ENCODE measurements at places on chromosomes 12 and 14.
A peak's percentile ranks its signal among the peaks of the same experiment; 100 is the strongest.

DNA sequence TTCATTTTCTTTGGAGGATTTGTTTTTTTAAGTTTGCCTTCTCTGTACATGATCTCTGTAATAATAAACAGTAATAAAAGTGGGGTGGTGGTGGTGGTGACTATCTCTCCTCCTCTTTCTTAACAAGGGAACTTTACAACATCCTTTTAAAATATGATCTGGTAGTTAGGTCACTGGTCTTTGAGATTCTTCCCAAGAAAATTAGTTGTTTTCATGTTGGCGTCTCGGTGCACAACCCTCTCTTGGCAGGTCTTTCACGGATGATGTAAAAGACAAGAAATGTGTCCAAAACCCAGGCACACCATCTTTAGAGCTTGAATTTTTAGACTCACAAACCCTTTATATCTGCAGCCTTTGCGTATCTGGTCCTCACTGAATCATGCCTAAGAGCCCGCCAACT lies 488.5 kb upstream of the TBX3 start:
- no peak for DNase-seq

DNA sequence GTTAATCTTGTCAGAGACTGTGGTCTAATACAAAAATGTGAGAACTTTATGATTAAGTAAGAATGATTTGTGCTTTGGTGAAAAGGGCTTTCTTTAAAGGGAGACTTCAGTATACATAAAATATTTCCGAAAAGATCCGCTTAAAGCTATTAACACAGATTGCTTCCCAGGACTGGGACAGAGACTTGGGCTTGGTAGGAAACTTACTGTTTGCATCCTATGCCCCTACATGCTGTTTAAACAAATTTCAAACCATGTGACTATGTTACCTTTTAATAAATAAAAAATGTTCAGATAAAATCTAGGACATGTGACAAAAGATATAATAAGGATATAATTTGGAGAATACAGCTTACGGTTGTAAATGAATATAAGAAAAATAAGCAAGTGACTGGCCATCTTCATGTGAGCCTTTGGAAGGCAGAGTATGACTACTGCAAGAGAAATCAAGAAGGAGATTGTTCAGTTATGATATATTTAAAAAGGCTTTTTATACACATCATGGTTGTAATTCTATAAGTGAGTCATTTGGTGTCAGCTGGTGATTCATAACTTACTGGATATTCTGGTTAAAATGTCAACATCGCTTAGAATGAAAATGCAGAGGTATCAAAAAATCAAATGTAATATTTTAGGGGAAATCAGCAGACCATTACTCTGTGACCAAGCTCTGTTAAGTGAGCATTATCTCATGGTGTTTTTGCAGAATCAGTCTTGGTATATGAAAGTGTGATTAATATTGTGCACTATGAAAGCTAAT lies 234.7 kb upstream of the E2F7 start:
- no peak for DNase-seq

DNA sequence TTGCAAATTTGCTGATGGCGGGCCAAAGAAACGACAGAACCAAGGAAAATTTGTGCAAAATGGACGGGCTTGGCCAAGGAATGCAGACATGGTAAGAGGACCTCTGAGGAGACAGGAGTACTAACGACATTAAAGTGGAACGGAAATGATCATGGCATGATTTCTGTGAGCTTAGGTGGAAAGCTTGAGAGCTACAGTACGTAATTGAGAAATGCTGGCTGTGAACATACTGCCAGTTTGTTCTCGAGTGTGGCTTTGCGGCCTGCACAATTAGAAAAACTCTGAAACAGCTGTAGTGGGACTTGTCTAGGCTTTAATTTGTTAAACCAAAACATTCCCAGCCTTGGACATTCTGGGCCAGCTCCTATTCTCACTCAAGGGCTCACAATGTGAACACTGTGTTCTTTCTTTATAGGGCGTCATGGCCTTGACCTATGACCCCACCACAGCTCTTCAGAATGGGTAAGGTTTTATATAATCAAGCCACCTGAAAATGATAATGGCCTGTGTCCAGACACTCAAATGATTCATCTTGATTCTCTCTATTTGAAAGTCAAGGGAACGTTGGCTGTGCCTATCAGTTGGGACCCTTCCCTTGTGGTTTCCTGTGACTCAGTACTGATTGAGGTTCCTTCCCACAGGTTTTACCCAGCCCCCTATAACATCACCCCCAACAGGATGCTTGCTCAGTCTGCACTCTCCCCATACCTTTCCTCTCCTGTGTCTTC lies 48.5 kb downstream of the BAZ2A start:
- peak; percentile 36 for DNase-seq

- no peak for DNase-seq
Observed at GRCh38 chr12:4954621-4955354, 45.1 kb downstream of the KCNA1 start.

DNA sequence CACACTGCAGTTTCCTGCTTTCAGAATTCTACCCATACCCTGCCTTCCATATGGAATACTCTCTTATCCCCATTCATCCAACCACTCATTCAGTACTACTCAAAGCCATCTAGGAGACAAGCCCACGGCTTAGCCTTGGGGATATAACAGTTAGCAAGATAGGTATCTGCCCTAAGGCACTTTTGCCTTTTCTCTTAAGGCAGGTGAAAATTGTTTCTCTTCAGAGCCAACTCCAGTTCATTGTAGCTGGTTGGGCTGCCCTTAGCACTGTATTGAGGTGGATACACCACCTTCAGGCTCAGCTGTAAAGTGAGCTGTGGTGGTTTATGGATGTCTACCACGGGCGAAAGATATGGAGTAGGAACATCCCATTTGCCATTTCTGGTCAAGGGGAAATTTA lies 729.7 kb upstream of the TBX3 start:
- DNase-seq = no peak

- no peak for DNase-seq
Observed at GRCh38 chr14:99192028-99192621, 79.9 kb downstream of the BCL11B start.

- DNase-seq = no peak
Observed at GRCh38 chr12:27361372-27361771, 28.7 kb downstream of the BMAL2 start.

- no peak for DNase-seq
Observed at GRCh38 chr14:101500061-101500460, 61.2 kb upstream of the DIO3 start.

DNA sequence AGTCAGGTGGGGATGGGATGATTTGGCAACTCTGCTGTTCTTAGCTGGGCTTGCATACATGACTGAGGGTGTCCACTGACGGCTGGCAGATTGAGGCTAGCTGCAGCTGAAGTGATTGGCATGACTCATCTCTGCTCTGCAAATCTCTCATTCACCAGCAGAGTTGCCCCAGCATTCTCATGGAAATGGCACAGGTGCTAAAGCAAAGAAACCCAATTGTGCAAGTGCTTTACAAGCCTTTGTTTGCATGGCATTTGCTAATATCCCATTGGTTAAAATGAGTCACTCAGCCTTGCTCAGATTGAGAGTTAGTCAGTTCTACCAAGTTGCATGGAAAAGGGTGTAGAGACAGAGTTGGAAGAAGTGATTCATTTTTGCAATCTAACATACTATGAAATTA lies 389.7 kb upstream of the FAR2 start:
- DNase-seq = peak; percentile 2

DNA sequence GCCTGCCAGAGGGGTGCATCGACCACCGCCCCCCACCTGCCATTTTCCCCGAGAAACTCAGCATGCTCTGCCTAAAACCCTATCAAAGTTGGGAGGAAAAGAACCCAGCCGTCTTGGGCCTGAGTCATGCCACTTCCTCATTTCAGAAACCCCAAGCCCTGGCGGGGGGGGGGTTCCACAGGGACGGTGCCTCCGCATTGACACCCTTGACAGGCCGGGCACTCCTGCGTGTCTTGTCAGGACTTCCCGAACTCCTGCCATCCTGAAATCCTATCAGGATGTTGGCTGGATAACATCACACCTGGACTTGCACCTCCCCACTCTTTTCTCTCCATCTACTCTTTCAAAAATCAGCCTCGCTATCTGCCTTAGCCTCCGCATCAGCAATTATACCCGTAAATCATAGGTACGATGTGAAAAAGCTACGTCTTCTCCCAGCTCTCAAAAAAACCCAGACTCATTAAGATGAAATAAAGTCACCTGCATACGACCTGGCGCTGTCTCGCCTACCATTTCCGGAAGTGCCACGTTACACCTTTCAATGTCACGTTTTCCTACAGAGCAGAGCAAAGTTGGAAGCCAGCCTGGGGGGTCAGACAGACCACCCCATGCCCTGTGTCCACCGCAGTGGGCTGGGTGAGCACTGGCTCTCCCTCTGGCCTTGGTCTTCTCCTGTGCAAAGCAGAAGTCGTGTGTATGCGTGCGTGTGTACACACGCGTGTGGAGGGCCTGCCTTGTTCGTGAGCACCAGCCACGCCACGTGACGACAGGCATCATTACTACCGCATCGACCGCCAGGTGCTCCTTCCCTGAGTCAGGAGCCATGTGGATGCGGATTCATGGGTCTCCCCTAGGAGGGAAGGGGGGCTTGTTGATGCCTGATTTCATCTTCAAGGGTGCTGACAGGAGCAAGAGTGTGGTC lies 96.7 kb downstream of the RFLNA start:
- peak; percentile 75 for DNase-seq

DNA sequence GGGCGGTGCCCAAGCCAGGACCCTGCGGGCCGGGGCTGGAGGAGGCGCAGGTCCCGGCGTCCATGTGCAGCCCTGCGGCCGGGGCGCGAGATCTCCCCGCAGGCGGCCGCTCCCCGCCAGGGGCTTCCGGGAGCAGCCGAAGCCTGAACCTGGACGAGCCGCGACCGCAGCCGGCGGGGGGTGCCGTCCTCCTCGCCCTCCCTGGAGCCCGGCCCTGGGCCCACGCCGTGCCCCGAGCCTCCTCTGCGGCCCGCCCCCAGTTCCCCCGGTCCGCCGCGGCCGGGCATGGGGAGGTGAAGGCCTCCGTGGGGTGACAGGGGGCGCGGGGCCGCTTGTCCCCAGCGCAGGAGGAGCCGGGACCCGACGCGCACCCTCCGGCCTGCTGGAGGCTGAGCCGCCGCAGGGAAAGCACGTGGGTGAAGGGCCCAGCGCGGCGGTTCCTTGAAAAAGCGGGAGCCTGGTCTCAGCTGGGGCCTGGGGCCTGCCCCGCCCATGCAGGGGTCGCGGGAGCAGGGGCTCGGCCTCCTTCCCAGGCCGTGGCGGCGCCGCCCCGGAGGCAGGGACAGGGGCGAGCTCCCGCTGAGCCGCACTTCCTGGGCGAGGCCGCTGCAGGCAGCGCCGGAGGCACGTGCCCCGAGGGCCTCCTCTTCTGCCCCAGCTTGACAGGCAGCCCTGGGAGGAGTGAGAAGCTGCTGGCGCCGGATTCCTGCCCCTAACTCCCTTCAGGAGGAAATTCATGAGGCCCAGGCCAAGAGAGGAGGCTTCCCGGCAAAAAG lies 55.6 kb upstream of the PPP2R5C start:
- DNase-seq = peak; percentile 65

GRCh38 chr12:113684908-113685782 lies 213.5 kb upstream of the LHX5 start:
- DNase-seq = no peak

GRCh38 chr14:34018125-34018524 lies 67.3 kb upstream of the EGLN3 start:
- DNase-seq = no peak

GRCh38 chr12:6031001-6031400 lies 85.9 kb upstream of the ANO2 start:
- no peak for DNase-seq

DNA sequence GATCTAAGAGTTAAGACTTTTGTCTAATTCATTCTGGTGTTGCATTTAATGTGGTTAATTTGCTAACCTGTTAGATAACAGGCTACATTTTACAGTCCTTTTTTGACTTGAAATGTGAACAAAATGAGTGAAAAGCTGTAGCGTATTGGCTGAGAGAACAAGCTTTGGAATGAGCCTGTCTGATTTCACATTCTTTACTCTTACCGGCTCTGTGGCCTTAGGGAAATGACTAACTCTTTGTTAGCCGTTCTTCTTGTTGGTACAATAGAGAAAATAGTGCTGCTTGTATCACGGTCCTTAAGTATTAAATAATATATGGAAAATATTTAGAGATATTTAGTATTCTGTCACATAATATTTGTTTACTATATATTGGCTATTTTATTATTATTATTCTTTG lies 1.9 kb downstream of the MNAT1 start:
- DNase-seq = no peak

- DNase-seq = peak; percentile 71
Observed at GRCh38 chr12:3202734-3203446, 125.7 kb downstream of the TSPAN9 start.

- no peak for DNase-seq
Observed at GRCh38 chr14:79543967-79544697, 667.2 kb downstream of the DIO2 start.

DNA sequence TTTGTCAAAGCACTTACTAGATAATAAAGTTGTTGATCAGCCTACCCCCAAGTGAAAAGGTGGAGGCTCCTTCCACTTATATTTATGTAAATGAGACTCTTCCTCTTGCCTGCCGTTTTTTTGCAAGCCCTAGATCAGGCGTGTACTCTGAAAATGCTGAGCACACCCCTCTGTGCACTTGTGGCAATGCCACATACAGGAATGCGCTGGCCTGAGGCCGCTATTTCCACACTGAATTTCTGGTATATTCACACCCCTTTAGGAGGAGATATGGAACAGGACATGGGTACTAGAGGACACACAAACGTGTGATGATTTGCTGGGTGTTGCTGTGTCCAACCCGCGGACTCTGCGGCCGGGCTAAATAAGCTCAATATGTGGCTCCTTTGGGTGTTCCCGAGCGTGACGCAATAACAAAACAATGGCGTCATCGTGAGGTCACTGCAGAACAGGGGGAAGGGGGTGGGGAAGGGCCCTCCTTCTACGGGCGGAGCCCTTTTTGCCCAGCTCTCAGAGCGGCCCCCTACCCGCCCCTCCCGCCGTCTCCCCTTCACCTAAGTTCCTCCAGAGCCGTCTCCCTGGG lies 554 bp upstream of the TSPAN31 start:
- DNase-seq = peak; percentile 80

DNA sequence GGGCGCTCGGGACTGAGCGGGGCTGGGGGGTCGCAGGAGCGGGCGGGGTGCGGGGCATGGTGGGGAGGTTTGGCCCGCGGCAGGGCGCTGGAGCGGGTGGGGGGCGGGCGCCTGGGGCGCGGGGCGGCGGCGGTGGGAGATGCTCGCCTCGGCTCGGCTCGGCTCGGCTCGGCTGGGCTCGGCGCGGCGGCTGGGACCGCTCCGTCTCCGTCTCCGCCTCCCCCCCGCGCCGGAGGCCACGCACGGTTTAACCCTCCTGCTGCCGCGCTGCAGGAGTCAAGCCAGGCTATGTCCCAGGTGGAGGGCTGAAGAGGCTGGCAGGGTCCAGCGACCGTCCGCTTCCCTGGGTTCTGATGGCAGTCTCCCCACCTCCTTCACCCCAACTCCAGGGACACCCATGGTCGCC lies at the start of gene PIANP:
Gene PIANP (minus strand): TSS at position 170 of the 406 bp plus-strand sequence. CDS start 2,754 bp downstream, outside the sequence.
- peak; percentile 66 for DNase-seq

- DNase-seq = no peak
Observed at GRCh38 chr12:27627123-27627852, 69.0 kb upstream of the REP15 start.

Measured in stimulated activated CD4-positive, alpha-beta T cell treated with anti-CD3 and anti-CD28 coated beads, Interleukin-15, amount 100 ng/mL, for 24 hours (primary cell).